ENCODE measurements at places on chromosomes 13 and 19. TPM values are rescaled to one million over a fixed set of nuclear protein-coding genes. Genes with fewer than 3 reads are reported as not detected.

- no peak for DNase-seq
Measured at GRCh38 chr13:27592865-27593264, 27.5 kb downstream of the LNX2 start.

DNA sequence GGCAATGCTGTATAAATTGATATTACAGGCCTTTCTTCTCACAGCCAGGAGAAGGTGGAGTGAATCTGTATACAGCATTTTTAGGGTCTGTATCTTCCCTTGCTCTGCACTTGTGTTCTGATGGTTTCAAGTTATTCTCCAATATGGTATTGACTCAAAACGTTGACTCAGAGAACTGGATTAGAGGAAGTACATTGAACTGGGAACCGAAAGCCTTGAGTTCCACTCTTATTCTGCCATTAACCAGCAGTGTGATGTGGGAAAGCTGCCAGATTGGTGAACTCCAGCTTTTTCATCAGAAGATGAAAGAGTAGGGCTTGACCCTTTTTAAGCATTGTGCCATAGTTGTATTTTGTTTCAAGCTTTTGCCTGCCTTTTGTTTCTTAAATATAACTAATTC lies 167.7 kb downstream of the SPRY2 start:
- DNase-seq = no peak

DNA sequence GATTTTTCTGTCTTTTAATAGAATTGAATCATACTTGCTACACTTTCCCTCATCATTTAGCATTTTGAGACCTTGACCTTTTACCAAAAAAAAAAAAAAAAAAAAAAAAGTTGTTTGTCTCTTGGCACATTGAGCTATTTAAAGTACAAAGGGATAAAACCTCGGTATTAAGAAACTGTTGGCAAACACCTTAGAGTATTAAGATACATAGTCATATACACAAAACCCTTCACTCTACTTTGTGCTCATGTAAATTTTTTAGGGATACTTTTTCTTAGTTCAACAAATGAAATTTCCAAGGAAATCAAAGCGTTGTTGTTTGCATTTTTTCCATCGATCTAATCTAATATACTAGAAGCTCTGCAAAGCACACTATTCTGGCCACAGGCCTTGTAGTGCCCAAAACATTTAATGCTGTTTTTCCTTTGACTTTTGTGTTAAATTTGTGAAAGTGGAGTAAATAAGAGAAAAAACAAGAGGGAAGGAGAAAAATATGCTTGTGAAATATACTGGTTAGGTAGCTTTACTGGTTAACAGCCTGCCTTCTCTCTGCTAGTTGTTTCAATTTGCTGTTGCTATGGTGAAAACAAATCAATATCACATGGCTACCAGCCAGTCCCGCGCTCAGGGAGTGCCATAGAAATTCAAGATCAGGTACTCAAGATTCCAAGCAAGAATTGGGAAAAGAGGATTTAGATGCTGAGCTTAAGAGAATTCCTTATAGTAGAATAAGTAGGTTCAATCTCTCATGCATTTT lies 2.6 kb downstream of the MBNL2 start:
- peak; percentile 86 for DNase-seq

DNA sequence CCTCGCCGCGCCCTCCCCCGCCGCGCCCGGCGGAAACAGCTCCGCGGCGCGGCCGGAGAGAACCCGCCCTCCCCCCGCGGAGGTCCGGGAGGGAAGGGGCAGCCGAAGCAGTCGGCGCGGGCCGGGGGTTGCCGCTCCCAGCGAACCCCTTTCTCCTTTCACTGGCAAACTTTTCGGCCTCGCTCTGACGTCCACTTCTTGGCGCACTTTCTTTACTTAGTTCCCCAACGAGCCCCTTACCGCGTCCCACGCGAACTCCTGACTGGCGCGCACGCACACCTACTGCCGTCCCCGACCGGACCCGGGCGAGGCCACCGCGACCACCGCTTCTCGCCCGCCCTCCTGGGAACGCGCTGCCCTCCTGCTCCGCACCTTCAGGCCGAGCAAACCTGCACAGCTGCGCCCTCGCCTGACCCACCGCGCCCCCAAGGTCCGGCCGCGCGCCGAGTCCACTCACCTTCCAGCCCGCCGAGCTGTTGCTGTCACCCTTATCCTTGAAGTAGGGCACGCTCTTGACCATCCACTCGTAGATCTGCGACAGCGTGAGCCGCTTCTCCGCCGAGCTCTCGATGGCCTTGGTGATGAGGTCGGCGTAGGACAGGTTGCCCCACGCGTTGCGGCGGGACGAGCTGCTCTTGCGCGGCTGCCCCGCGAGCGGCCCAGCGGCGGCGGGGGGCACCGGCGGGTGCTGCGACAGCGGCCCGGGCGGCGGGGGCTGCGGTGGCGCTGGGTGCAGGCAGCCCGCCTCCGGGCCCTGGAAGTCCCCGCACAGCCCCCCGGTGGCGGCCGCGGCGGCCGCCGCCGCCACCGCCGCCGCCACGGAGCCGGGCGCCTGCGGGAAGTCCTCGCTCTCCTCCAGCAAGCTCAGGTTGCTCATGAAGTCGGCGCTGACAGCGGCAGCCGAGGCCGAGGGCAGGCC lies 1.1 kb downstream of the FOXO1 start:
- DNase-seq = peak; percentile 53

The TLE6 gene
- total RNA-seq = 0.33 TPM

GRCh38 chr13:107778094-107778493 lies 437.2 kb downstream of the LIG4 start:
- no peak for DNase-seq

The NLRP5 gene
- not detected for total RNA-seq

GRCh38 chr13:41196620-41197019 lies 2.3 kb upstream of the KBTBD7 start:
- DNase-seq = no peak

- DNase-seq = no peak
Measured at GRCh38 chr13:75195495-75196146, 286.3 kb downstream of the TBC1D4 start.

The GRK1 gene
- total RNA-seq = not detected

DNA sequence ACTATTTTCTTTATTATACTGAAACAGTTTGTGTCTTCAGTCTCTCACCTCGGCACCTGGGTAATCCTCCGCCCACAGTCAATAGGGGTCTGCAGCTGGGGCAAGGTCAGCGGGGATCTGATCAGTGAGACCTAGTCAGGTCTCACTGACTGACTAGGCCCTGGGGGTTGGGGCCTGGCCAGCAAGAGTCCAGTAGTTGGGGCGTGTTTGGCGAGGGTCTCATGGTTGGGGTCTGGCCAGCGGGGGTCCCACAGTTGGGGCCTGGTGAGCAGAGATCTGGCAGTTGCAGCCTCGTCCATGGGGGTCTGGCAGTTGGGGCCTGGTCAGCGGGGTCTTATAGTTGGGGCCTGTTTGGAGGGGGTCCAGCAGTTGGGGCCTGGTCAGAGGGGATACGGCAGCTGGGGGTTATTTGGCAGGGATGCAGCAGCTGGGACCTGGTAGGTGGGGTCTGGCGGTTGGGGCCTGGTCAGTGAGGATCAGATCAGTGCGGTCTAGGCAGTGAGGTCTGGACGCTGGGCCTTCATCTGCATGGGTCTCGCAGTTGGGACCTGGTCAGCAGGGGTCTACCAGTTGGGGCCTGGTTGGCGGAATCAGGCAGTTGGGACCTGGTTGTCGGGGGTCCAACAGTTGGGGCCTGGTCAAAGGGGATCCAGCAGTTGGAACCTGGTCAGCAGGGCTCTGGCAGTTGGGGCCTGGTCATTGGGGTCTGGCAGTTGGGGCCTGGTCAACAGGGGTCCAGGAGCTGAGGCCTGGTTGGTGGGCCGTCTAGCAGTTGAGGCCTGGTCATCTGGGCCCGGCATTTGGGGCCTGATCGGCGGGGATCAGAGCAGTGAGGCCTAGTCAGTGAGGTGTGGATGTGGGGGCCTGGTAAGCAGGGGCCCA lies 61.1 kb upstream of the TPM4 start:
- DNase-seq = no peak

GRCh38 chr19:13281567-13282291 lies 131.5 kb downstream of the IER2 start:
- no peak for DNase-seq

DNA sequence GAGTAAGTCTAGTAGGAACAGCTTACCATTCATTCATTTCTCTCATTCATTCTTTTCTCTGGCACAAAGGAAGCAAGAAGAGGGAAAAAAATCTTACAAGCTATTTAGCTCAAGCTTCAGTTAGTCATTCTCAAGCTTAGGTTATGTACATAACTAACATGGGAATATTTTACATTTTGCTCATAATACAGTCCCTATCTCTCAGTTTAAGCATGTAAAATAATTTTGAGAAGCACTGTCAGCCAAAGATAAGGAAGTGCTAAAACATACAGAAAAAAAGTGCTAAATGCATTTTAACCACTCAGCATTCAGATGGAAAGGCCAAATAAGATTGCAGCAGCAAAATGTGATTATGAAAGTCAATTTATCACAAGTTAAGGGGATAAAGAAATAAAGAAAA lies 7.9 kb downstream of the RBM26 start:
- no peak for DNase-seq

The POSTN gene
- 6.9 TPM for total RNA-seq
